Nucleus accumbens (tissue), 56 donors: ENCODE measurements at places on chromosomes 2 and 18.

- DNase-seq: no peak
These were observed 37.7 kb downstream of the STON1 start for GRCh38 chr2:48567671-48568070.

- no peak for DNase-seq
These were observed 111.7 kb upstream of the CSRNP3 start for GRCh38 chr2:165357758-165358157.

GRCh38 chr18:65017372-65017760, 733.4 kb upstream of the CDH7 start:
- no peak for DNase-seq

- DNase-seq: no peak
These were observed 52.5 kb upstream of the FAM136A start for GRCh38 chr2:70354264-70354949.

- no peak for DNase-seq
These were observed 28.6 kb downstream of the IRS1 start for GRCh38 chr2:226771067-226771466.

- DNase-seq: no peak
These were observed 58.4 kb downstream of the ATOH8 start for GRCh38 chr2:85812094-85812735.
